ENCODE measurements at places on chromosomes 11 and 22.

GRCh38 chr11:70485326-70486025 lies 87.1 kb downstream of the CTTN start:
- no peak for DNase-seq

DNA sequence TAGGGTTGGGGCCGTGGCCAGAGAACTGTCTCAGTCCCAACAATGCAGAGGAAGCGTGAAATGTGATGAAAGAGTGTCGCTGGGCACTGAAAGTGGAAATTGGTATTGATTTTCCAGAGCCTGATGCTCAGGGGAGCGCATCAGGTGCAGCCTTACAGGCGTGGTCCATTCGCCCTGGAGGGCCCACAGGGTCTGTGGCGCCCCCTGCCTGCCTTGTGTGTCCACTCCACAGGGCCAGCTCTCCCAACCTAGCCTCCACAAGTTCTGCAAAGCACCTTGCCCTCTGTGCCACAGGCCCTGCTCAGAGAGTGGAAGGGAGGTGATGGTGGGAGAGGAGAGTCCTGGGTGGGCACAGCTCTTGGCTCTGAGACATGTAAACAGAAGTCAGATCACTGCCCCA lies 54.9 kb upstream of the LMO1 start:
- DNase-seq, result no peak

GRCh38 chr11:128496249-128496648 lies 91.1 kb downstream of the ETS1 start:
- DNase-seq, result no peak

DNA sequence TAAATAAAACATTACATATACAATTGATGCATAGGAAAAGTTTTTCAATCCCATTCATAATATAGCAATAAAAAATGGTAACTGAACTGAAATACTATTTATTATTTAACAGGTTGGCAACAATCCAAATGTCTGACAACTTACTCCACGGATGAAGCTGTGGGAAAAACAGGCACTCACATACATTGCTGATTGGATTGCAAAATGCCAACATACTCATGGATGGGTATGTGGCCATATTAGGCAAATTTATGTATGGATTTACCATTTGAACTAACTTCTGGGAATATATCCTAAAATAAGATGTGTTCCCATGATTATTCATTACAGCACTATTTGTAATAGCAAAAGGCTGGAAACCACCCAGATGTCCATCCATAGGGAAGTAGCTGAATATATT lies 3.2 kb upstream of the BIRC2 start:
- DNase-seq, result no peak

DNA sequence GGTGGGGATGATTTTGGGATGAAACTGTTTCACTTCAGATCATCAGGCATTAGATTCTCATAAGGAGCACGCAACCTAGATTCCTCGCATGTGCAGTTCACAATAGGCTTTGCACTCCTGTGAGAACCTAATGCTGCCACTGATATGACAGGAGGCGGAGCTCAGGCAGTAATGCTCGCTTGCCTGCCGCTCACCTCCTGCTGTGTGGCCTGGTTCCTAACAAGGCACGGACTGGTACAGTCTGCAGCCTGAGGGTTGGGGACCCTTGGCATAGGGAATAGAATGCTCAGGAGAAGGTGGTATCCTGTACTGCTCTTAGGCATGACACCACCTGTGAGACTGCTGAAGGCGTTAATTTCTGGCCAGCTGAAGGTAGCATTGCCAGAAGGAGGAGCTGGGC lies 47.0 kb downstream of the STIM1 start:
- DNase-seq, result no peak

DNA sequence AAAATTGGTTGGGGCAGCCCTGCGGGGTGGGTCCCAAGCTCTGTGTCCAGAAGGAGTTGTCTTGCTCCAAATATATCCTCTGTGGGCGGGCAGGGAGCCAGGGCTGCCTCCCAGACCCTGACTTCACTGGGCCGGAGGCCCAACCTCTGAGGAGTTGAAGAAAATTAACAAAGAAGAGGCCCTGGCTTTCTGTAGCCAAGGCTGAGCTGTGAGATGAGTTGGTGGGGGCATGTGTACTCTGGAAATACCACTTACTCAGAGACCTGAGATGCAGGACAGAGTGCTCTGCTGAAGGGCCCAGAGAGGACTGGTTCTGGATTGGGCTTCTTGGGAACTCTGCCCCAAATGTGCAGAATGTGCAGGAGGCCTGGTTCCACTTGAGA lies 96.3 kb downstream of the SWAP70 start:
- no peak for DNase-seq

- DNase-seq, result no peak
Measured at GRCh38 chr11:80349997-80350396, 909.2 kb upstream of the TENM4 start.

DNA sequence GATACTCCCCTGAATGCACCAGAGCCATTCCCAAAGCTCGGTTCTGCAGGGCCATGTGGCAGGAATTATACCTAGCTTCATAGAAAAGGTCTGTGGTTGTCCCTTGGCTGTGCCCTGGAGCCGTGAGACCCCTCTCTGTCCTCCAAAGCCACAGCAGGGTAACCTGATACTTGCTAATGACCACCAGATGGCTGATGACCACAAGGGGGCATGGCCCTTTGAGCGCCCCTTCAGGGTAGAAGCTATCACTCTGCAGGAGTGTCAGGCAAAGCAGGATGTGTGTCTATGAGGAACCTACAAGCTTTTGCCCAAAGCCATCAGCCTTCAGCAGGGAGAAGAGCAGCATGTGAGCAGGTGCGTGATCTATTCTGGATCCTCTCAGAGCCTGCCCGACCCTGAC lies 95.3 kb downstream of the NTM start:
- DNase-seq, result no peak

DNA sequence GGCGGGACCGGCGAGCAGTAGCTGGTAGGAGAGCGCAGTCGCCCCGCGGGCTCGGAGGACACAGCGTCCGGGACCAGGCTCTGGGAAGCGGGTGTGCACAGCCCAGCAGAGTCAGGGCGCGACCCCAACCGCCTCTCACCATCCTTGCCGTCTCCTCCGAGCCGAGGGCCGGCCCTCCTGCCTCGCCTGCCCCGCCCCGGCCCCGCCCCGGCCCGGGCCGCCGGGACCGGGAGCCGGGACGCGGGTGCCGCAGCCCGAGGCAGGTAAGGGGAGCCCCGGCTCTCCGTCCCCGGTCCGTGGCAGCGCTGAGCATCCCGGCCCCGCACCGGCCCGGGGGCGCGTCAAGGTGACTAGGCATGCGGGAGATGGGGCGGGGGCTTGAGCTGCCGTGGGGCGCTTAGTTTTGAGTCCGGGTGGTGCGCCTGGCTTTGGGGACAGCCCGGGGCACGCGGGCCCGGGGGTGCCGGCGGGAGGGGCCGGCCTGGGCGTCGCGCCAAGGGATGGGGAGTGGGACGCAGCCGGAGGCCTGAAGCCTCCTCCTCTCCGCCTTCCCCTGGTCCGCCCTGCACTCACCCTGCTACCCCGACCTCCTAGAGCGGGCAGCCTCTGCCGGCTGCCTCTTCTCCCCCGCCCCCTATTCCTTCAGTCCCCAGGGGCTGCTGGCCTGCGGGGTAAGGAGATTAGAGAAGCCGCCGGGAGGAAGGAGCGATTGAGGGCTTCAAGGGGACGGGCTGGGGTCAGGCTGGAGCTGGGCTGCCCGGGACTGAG lies at the start of gene ABCG4:
Gene ABCG4 (plus strand): TSS at position 35 of the 768 bp plus-strand sequence. CDS start 914 bp downstream, outside the sequence.
- DNase-seq, result no peak

- DNase-seq, result no peak
Measured at GRCh38 chr11:70398834-70399680, 728 bp downstream of the CTTN start.

GRCh38 chr11:119747868-119748660 lies 19.1 kb upstream of the NECTIN1 start:
- no peak for DNase-seq

DNA sequence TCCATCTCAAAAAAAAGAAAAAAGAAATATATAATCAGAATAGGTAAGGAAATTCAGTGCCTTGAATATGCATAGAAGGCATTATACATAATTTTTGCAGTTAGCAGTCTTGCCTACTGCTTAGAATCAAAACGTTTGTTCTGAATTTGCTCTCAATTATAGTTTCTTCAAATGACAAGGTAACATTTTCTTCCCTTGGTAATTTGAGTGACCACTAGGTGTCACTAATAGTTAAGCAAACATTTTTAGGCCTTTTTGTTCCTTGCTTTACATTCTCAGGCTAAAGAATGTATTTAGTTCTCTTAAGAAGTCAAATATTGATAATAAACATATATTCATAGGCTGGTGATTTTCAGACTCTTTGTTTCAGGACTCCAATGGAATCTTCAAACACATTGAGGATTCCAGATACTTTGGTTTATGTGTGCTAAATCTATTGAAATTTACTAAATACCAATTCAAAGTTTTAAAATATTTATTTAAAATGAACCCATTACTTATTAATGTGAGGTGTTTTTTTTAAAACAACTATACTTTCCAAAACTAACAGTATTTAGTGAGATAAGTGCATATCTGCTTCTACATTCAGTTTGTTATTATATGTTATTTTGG lies 55.0 kb upstream of the DEPDC7 start:
- DNase-seq, result peak; percentile 31

- no peak for DNase-seq
Measured at GRCh38 chr22:50162391-50162956, 8.1 kb upstream of the PANX2 start.

DNA sequence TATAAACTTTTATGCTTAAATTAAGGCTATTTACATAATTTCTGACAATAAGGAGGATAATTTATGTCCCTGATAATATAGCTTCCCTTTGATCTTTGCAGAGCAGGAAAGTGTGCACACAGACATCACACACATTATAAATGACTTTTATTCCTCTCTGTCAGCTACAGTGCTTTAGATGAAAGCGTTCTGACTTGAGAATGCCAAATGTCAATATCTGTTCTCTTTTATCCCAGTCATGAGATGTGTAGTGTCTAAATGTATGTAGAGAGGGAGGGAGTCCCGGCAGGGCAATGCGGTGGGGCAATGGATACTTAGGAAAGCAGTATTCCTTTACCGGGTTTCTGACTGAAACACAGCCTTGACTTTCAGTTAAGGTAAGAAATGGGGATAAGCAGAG lies 225.4 kb upstream of the CHORDC1 start:
- no peak for DNase-seq

DNA sequence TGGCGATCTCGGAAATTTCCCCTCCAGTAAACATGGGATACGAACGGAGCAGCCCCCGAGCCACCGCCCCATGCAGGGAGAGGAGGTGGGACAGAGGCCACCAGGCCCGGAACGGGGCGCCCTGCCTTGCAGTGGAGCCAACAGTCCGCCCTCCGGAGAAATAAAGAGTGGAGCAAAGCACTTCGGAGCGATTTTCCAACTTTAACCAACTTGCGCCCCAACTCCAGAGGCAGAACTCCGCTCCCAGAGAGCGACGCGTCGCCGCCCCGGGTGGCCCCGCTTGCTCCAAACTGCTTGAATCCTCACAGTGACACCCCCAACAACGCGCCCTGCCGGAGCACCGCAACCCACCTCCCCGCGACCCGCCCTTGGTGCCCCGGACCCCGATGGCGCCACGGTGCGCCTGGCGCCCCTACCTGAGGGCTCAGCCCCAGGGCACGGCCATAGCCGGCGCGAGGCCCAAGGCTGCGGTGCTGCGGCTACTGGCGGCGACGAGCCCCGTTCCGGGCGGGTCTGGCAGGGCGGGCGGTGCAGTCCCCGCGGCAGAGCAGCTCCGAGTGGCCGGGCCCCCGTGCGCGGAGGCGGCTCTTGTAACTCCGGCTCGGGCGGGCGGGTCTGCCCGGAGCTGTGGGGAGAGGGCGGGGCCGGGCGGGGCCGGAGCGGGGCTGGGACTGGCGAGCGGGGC lies at the start of gene AHNAK:
Gene AHNAK (minus strand): TSS at position 563 of the 685 bp plus-strand sequence. CDS start 10,708 bp downstream, outside the sequence.
- peak; percentile 73 for DNase-seq

- DNase-seq, result no peak
Measured at GRCh38 chr11:12841946-12842630, 167.0 kb upstream of the RASSF10 start.

DNA sequence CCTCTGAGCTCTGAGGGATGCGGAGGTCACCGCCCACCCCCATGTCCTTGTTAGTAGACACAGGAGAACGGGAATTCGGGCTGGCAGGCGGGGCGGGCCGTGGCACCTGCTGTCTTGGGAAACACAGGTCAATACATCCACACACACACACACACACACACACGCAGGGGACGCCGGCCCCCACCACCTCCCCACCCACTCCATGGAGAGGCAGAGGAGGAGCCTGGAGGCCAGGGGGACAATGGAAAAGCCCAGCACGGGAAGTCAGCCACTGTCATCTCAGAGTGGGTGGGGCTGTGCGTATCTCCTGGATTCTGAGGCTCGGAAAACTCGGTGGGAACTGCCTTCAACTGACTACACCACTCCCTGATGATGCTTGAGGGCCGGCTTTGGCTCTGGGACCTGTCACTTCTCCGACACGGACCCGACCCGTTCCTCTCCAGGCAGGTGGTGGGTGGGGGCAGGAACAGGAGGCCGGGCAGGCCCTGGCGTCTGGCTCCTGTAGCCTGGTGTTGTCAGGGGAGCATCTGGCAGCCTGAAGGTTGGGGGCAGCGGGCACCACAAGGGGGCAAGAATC lies 18.5 kb upstream of the TMEM184B start:
- DNase-seq, result no peak

GRCh38 chr11:102004220-102004619 lies 43.0 kb upstream of the CFAP300 start:
- DNase-seq, result no peak

DNA sequence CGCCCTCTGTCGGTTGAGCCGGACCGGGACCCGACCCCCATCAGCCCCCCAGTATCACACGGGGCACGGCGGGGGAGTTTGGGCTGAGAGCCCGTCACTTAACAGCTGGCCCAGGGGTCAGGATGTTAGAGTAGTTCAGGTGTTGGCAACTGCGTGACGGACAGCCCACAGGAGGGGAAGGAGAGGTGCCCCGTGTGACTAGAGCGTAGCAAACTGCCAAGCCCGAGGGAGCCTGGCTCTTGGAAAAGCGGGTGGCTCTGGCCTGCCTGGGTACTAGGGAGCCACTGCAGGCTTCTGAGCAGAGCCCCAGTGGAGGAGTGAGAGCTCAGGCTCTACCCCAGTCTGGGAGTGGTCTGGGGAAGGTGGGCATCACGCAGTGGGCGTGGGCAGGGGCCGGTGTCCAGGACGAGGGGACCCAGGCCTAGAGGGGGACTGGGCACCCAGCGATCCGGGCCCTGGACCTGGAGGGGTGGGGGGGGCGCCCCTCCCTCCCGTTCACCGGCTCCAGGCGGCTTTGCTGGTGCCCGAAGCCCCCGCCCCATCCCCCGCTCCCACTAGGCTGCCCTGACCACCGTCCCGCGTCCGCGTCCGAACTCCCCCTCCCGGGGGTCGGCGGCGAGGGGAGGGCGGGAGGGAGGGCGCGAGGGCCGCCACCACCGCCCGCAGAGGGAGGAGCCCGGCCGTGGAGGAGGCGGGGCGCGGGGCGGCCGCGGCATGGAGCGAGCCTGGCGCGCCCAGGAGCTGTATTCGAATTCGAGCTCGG lies 24.4 kb downstream of the SHANK3 start:
- DNase-seq, result no peak

DNA sequence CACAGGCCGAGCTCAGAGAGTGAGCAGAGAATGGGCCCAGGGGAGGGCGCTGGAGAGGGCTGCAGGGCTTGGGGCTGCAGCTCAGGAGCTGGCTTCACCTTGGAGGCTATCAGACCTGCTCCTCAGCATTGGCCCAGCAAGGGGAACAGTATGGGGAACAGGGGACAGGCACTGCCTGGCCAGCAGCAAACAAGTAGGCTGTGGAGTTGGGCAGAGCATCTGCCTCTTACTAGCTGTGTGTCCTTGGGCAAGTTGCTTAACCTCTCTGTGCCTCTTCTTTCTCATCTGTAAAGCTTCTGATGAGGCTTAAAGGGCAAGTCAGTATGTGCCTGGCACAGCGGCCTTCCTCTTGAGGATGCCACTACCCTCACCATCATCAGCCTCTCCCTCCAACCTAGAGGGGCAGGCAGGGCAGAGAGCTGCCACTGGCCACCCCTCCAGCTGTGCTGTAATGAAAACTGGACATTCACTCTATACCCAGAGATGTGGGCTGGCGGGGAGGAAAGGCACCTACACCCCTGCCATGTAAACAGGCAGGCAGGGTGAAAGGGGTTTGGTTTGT lies 7.5 kb upstream of the CDKN1C start:
- no peak for DNase-seq

Data from bone marrow (tissue), 2 donors.